Activated naive CD4-positive, alpha-beta T cell (primary cell): ENCODE measurements at places on chromosomes 16 and 17.

DNA sequence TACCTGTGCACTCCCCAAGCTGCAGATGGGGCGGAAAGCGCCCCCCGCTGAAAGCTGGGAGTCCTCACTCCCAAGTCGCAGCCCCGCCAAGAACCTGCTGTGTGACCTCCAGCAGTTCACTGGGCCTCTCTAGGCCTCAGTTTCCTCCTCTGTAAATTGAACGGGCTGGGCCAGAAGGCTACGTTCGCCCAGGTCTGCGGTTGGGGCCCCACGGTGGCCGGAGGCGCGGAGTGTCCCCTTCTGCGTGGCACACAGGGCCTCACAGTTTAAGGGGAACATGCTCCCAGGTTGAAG, 628 bp downstream of the GALK1 start:
- DNase-seq = no peak

GRCh38 chr16:25875956-25876598, 184.3 kb downstream of the HS3ST4 start:
- DNase-seq = no peak

DNA sequence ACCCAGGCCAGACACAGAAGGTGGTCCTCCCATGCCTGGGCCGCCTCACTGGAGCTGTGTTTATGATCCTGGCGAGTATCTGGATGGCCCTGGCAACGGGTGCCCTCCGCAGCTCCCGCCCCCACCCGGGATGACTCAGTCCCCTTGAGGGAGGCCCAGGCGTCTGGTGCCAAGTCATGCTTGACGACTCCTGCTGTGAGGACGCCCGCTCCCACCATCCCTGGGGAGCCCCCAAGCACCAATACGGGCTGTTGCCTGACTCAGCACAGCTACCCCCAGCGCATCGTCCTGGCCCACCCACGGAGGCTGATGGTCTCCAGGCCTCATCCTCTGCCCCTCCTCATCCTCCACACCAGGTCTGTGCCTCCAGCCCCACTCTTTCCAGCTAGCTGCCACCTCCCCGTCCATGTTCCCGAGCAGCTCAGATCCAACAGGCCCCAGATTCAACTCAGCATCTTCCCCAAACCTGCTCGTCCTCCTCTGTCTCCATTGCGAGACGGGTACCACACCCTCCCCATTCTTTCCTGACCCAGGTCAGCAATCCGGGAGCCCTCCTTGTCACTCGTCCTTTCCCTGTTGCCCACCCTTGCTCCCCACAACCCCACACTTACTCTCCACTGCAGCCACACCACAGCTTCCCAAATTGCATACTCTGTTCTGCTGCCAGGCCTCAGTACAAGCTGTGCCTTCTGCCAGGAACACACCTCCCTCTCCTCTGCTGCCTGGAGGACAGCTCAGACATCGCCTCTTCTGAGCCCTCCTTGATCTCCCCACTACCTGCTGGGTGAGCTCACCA, 2.6 kb downstream of the CAMKK1 start:
- no peak for DNase-seq

DNA sequence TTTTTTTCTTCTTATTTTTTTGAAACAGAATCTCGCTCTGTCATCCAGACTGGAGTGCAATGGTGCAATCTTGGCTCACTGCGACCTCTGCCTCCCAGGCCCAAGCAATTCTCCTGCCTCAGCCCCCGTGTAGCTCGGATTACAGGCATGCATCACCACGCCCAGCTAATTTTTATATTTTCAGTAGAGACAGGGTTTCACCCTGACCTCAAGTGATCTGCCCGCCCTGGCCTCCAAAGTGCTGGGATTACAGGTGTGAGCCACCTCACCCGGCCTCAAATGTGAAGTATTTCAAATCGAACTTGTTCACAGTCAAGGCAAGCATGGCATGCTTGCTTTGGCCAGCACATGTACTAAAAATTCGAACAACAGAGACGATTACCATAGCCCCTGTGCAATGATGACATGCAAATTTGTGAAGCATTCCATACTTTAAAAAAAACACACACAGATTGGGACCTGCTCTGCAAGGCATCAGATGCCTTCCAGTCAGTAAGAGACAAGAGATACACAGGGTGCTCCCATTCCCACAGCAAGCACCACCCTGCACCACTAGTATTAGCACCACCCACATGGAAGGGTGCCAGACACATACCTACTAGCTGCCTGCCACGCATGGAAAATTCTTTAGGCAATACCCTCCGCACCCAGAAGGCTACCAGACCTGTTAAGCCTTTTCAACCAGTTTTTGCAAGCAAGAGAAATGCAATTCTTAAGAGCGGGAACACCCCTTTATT, 47.2 kb downstream of the ANKRD11 start:
- no peak for DNase-seq

DNA sequence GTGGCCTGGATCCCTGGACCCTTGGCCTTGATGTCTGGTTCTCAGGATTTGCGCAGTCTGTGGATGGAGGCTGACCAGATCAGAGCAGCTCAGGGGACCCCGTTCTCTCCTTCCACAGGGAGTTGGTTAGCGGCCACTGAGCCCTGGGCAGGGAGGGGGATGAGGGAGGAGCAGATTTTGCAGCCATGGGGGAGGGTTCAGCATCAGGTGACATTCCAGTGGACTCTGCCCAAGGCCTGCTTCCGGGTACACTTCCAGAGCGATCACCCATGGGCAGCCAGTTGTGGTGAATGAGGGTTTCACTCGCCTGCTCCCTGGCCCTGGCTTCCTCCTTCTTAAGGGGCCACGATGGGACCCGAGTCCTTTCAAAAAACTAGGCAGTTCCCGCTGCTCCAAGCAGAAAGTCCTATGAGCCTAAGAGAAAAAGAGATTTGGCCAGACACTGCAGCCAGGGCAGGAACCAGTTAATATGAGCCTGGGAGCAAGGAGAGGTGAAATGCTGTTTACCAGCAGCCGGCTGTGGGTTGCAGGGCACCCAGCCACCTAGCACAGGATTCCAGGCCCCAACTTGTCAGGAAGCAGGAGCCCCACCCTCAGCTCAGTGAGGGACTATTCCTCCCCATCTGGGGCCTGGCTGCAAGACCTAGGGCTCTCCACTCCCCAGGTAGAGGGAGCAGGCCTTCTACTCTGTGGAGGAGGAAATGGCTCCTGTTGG, 4.7 kb upstream of the GPRC5C start:
- DNase-seq = no peak
